ENCODE measurements at places on chromosomes 1 and 21.
A peak's percentile ranks its signal among the peaks of the same experiment; 100 is the strongest.

DNA sequence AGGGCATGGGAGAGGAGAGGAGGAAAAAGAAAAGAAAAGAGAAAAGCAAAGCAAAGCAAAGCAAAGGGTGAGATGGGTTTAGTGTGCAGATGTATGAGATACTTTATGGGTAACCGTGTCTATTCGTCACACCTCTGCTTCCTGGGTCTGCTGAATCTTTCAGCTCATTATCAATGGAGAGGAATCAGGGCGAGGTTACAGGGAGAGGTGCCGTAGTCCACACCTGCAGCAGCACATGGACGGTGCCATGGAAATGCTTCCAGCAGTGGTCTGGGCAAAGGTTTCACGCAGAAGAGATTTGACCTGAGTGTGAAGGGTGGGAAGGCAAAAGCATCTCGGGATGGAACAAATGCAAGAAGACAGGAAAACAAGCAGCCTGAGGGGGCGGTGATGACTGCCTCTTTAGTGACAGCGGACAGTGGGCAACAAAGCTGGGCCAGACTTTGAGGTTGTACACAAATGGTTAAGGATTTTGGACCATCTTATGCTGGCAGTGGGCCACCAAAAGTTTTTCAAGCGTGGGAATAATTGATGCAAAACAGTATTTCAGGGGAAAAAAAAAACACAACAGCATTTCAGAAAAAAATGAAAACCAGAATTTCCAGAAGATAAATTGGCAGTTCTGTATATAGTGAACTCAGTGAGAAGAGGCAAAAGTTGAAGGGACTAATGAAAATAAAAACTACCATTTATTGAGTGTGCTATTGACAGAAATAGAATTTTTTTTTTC, 19.5 kb upstream of the SRP9 start:
- no peak for DNase-seq

GRCh38 chr21:45074048-45074817, at the start of gene ADARB1:
Gene ADARB1, plus strand, starts transcription at chr21:45074580. Its CDS starts 97,077 bp downstream, at chr21:45171657.
- DNase-seq: peak; percentile 56

GRCh38 chr1:226364514-226364899, 43.4 kb downstream of the PARP1 start:
- DNase-seq: no peak

DNA sequence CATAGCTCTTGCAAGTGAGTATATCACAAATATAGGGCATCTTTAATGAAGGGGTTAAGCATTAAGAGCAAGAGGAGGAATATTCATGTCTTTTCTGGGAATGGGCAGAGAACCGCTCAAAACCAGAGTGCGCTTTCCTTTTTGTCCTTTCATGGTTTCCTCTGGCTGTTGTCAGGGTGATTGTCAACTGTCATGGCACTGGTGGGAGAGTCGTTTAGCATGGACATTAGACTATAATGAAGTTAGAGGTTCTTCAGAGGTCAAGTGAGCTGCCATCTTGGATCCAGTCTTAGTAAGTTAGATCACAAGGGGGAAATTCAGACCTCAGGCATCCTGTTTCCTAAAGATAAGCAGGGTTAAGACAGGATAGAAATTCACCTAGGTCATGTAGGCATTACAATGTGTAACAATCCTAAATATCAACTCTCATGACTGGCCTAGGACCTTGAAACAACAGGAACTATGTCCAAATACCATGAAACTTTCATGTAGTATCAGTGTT, 12.1 kb upstream of the COA6 start:
- no peak for DNase-seq

- DNase-seq: peak; percentile 73
Measured at GRCh38 chr1:1137256-1138045, 21.6 kb upstream of the C1orf159 start.

DNA sequence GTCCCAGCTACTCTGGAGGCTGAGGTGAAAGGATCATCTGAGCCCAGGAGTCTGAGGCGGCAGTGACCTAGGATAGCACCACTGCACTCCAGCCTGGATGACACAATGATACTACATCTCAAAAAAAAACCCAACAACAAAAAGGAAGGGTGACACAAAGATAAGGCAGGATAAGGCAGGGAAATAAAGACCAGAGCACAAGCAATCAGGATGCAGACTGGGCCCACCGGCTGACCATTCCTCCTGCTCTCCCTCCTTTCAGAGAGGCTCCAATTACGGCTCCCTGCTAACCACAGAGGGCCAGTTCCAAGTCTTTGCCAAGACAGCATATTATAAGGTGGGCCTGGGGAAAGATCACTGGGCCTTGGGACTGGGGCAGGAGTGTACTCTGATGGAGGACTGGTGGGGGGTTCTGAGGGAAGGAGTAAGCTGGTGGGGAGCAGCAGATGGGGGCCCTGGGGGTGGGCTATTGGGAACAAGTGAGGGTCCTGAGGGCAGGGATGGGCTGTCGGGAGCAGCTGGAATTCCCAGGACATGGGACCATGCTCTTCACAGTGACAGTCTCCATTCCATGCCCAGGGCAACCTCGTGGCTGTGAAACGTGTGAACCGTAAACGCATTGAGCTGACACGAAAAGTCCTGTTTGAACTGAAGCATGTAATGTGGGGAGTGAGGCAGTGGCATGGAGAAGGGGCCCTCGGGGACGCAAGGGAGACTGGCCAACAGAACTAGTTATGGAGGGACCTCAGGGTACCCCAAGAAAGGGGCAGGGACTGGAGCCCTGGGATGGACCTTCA, 7.3 kb downstream of the NPR1 start:
- DNase-seq: no peak
